ENCODE measurements at places on chromosomes 3 and 15. TPM values are rescaled to one million over a fixed set of nuclear protein-coding genes. Genes with fewer than 3 reads are reported as not detected.

DNA sequence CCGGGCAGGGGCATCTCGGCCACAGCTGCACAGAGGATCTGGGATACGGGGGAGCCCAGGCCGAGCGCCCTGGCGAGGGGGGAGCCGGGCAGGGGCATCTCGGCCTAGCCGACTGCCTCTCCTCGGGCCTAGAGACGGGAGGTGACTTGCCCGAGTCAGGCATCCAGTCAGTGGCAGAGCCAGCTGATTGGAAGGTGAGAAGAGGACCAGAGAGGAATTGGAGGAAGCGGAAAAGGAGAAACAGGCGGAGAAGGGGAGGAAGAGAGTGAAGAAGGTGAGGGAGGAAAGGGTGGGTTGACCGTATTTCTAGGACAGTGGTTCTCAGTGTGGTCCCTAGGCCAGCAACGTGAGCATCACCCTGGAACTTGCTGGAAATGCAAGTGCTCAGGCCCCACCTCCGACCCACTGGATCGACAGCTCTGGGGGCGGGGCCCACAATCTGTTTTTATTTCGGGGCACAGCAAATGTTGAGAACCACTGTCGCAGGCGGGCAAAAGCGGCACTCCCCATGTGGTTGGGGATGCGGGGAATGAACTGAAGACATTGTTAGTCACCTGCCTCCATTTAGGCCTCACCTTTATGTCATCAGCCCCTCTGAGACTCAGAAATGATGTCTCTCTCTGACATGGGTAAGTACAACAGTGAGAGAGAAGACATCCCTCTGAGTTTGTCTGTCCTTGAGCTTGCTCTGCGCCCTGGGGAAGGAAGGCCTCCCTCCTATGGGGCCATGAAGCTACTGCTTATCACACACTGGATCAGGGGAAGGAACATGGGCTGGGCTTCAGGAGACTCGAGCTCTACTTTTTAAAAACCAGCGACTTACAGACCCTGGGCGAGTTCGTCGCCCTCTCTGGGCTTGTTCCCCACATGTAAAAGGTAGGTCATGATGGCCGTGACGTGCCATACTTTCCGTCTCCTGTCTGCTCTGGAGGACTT is 1.0 kb upstream of the MELTF start:
- DNase-seq, result peak; percentile 7

DNA sequence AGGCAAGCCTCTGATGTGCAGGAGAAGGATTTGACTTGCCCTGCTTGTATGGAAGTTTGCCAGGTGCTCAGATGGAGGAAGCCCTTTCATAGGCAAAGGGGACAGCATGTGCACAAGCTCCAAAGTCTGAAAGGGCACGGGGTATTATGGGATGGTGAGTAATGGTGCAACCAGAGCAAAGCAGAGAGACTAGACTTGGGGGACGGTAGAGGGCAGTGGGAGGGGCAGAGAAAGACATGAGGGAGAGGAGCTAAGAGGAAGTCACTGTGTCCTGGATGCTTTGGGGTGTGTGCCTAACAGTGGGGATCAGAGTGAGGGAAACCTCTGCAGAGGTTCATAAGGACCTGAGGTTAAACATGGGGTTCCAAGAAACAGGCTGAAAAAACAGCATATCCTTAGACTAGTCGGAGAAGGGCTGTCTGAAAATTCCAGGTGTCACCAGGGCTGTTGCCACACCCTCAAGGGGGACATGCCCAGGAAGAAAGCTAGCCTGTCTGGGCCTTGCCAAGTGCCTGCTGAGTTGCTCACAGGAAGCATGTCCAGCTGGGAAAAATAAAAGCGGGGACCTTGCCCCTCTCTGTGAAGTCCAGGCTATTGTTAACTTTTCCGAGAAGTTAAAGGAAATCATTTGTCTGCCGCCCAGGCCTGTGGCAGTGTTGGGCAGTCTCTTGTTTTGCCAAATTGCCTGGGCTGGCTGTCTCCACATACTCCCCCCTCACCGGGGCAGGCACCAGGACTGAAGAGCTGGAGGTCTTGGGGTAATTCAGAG is 47.1 kb downstream of the HRH1 start:
- no peak for DNase-seq

DNA sequence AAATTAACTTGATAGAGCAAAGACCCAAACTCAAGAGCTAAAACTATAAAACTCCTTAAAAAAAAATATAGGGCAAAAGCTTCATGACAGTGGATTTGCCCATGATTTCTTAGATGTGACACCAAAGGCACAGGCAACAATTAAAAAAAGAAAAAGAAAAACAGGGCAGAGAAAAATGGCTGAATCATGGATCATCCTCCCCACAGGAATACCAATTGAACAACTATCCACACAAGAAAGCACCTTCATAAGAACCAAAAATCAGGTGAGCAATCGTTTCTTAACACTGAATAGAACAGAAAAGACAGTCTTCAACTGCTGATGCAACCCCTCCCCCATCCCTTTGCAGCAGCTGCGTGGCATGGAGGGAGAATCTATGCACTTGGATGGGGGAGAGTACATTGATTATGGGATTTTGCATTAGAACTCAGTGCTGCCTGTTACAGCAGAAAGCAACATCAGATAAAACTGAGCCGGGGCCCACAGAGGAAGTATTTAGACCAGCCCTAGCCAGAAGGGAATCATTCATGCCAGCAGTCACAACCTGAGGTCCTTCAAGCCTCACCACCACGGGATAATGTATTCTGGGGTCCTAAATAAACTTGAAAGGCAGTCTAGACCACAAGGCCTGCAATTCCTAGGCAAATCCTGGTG is 15.7 kb downstream of the C3orf33 start:
- no peak for DNase-seq

DNA sequence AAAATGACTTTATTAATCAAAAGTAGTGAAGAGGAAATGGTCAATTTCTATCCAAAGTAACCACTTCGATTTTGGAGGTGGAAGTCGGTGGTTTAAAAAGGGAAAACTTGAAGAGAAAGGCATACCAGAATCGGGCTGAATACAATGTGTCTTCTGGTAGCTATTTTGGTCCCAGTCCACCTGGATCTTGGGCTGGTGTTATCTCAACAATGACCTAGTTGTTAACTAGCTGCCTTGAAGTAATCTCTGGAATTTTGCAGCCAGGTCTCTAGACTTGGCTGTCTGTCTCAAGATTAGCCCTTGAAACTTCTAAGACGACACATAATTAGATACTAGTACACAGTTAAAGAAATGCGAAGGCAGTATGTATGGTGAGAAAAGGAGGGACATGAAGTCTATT is 409.8 kb downstream of the GRM7 start:
- no peak for DNase-seq

- DNase-seq, result no peak
Observed at GRCh38 chr3:60810881-60811280, 440.4 kb downstream of the FHIT start.

DNA sequence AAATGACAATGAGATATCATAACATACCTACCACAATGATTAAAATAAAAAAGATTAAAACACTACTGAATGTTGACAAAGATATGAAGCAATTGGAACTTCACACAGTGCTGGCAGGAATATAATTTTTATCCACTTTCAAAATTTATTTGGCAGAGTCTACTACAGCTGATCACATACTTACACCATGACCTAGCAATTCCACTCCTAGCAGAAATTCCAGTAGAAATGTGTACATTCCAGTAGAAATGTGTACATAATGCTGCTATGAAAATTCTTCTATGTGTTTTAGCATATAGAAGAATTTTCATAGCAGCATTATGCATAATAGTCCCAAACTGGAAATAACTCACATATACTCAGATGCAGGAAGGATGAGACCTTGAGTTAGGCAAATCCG is 43.5 kb downstream of the IFT57 start:
- no peak for DNase-seq

DNA sequence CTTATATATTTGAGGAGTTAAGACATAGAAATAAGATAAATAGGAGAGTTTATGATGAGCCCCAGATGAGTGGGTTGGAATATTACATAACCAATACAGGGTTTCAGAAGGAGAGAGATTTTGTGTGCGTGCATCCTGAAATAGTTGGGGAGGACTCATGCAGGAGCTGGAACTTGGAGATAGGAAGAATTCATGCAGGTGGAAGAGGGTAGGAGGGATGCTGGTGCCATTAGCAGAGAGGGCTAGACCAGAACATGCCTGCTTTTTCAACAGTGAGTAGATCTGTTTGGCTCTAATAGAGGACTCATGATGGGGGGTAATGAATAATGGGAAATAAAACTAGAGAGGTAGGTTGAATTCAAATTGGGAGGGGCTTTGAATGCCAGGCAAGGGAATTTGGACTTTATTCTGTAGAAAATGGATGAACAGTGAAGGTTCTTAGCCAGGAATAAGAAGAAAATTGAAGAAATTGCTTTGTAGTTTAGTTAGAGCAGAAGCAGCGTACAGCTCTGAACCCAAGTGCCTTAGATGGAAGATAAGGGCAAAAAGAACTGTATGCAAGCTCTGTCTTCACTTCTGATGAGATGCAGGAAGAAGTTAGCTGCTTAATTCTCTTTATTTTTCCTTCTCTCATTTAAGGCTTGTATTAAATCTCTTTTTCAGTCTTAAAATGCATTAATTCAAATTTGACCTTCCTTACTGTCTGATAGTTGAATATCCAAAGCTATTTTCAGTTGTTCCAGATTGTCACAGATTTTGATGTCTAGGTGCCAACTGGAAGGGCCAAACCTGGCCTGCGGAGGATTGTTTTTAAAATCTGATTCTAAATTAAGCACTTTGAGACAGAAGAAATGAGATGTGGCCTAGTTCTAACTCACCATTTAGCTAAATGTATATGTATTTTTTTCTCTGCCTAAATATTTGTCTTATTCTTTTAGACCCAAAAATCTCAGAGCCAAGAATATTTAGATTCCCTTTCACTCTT is 86.3 kb downstream of the PPM1L start:
- no peak for DNase-seq

- DNase-seq, result no peak
Observed at GRCh38 chr3:21500834-21501233, 250.2 kb downstream of the ZNF385D start.

Gene GOLGA6D
- total RNA-seq, result not detected

Gene GNL3
- 110 TPM for total RNA-seq

Gene TBCCD1
- 10.6 TPM for total RNA-seq

Gene TMEM212
- total RNA-seq, result not detected

Gene UROC1
- not detected for total RNA-seq
